Head of caudate nucleus (tissue), 42 donors: ENCODE measurements at places on chromosomes 11 and 22.

- DNase-seq = no peak
These were observed 319.7 kb upstream of the CTSC start for GRCh38 chr11:88657076-88657738.

GRCh38 chr22:44758344-44758973 lies 6.1 kb downstream of the ARHGAP8 start:
- DNase-seq = no peak

- DNase-seq = no peak
These were observed 1.7 kb upstream of the TXNRD2 start for GRCh38 chr22:19943082-19944026.

- DNase-seq = no peak
These were observed 6.6 kb upstream of the CDC42BPG start for GRCh38 chr11:64850979-64851567.

- DNase-seq = no peak
These were observed 8.7 kb upstream of the CHADL start for GRCh38 chr22:41249442-41249841.

- peak; percentile 21 for DNase-seq
These were observed 29.6 kb downstream of the SHANK3 start for GRCh38 chr22:50702261-50702671.

DNA sequence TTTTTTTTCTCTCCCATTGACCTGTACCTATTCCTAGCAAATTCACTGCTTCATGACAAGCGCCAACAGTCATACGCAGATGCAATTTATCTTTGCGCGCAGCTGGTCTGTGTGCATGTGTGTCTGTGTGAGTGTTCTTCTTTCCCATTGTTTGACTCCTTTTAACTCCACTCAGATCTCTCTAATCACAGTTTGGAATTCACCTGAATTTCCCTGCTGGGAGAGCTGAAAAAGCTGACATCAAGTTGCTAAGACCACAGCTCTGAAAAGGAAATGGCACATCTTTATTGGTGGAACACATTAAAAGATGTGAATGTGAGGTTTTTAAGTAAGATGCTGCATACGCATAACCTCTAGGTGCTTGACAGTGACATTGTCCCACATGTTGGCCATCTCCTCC lies 187.4 kb upstream of the MTMR2 start:
- no peak for DNase-seq
